NB4 (cell line): ENCODE measurements at places on chromosomes 7 and 10.

DNA sequence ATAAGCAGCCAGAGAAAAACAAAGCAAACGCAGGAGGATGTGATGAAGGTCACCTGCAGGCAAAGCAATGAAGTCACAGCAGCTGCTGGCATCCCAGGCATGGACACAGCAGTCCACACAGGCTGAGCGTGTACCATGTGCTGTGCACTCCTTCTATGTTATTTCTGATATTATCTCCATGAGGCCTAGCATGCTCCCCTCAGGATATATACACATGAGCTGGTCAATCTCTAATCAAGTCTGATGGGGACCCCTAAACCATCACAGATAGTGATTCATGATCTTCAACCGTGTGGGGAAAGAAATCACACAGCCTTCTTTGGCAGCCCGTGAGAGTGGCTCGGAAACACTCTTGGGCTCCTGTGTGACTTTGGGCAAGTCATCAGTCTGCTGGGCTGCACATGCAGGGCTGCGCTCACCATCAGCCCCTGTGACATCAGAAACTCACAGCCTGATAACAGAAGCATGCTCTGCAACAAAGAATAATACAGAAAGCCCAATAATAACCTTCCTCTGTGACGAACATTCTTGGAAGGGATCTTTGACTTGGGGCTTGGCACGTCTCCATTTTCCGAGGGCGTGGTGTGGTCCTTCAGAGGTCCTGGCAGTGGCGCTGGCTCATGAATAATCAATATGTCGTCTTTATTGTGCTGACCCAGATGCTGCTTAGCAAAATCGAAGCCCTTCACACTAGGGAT lies 83.0 kb upstream of the ATP6V0A4 start:
- DNase-seq, result no peak

- no peak for DNase-seq
These were observed 68.7 kb downstream of the CYCS start for GRCh38 chr7:25056368-25056767.

- DNase-seq, result no peak
These were observed 372.9 kb upstream of the NFE2L3 start for GRCh38 chr7:25779002-25779546.

GRCh38 chr7:84781838-84782237 lies 405.0 kb downstream of the SEMA3D start:
- no peak for DNase-seq

DNA sequence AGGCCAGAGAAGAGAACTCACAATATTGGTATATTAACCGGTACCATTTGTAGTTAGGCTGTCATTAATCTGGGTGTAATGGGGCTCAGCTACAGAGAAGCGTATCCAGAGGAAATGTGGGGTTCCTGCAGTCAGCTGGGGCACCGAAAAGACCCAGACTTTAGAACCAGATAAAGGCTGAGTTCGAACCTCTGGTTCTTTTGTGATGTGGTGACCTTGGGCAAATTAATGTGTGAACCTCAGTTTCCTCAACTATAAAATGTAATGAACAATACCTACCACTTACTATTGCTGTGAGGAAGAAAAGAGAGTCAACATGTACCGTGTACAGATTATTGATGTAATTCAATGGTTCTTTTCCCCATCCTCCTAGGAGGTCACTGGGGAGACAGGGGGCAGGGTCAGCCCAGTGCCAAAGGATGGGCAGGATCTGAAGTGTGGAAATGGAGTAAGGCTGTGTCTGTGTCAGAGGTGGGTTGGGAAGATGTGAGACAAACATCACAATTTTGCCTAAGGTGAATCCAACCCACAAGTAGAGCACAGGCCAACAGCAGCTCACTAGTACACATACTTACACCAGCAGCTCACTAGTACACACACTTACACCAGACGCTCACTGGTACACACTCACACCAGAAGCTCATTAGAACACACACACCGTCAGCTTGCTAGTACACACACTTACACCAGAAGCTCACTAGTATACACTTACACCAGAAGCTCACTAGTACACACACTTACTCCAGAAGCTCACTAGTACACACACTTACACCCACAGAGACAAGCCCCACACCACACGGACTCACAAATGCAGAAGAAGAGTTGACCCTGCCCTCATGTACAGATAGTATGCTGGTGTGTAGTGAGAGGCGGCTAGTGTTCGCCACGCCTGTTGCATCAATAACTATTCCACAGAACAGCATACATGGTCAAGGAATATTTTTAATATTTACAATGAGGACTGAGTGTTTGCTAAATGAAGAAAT lies 28.0 kb downstream of the PRSS2 start:
- no peak for DNase-seq

DNA sequence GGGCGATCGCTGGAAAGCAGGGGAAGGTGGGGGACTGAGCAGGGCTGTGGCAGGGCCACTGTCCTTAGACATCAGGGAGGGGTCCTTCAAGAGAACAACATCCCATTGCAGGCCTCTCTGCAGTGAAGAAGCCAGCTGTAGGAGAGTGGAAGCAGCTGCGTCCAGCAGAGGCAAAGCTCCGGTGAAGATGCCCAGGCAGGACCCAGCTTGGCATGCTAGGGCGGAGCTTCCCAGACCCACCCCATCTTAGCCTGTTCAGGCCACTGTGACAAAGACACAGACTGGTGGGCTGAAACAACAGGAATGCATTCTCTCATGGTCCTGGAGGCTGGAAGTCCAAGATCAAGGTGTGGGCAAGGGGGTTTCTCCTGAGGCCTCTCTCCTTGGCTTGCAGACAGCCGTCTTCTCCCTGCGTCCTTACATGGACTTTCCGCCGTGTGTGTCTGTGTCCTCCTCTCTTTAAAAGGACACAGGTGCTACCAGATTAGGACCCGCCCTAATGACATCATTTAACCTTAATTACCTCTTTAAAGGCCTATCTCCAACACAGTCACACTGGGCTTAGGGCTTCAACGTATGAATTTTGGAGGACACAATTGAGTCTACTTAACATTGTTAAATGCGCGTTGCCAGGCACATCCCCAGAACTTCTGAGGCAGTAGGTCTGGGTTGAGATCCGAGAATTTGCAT lies 178.1 kb upstream of the GRB10 start:
- DNase-seq, result no peak

DNA sequence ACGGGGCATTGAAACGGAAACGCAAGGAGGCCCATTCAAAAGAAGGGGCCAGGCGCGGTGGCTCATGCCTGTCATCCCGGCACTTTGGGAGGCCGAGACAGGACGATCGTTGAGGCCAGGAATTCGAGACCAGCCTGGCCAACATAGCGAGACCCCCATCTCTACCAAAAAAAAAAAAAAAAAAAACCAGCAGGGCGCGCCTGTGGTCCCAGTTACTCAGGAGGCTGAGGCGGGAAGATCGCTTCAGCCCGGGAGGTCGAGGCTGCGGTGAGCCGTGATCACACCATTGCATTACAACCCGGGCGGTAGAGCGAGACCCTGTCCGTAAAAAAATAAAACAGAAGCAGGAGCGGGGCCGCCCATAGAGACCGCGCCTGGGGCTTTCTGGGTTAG lies 396 bp downstream of the PSMG3 start:
- DNase-seq, result no peak

DNA sequence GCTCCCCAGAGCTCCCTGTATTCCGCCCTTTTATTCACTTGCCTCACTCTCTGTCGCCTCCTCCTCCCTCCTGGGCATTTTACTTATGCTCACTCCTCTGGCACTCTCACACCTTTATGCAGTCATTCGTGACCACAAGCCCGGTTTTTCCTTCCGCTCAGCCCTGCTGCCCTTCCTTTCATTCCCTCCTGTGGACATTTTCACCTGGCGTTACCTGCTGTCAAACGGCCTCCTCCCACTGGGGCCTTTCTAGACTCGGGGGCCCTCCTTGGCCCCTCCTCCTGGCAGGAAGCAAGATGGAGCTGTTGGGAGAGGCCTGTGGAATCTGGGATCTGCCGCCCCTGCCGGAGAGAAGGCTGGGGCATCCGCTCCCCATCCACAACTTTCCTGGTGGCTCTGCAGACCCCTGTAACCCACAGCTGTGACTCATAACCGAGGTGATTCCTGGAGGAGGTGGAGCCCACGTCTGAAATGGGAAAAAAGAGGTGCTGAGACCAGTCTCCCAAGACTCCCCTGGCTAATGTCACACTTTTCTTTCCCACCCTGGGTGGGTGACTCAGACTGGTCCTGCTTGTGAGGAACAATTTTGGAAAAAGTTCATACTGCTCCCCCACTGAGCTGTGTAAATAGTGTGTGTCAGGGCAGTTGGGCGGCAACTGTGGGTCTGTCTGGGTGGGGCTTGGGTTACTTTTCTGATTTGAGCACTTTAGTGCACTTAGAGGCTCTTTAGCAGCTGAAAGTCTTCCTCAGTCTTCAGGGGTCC lies 1.2 kb downstream of the VCL start:
- no peak for DNase-seq

DNA sequence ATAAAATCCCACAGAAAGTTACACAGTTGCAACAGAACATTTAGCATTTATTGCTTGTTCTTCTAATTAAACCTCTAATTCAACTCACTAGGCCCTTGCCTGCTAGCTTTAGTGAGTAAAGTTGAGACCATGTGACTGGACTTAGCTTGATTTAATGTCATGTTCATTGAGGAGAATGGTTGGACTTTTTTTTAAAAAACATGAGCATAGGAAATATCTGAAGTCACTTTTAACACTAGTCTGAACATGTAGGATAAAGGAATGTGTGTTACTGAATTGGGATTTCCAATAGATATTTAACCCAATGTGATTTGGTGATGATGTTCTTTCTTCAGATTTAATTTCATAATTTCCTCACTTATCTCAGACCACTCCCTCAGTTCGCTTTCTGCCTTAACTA lies 24.6 kb upstream of the GLCCI1 start:
- DNase-seq, result no peak

DNA sequence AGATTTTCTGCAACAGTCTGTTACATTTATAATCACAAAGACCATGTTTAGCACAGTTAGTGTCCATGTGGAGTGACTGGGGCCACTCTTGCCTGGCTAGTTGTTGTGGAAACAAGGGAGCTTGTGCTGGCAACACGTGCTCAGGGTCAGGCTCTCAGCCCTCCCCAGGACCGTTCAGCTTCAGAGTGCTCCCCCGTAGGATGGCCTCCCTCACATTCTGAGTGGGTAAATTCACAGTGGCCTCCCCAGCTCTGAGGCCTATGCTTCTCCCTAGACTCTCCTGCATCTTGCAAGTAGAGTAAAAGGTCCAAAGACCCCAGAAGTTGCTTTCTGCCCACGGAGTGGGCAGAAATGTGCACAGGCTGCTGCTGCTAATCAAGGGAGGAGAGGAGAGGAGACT lies 122.3 kb downstream of the ADCY1 start:
- DNase-seq, result no peak

DNA sequence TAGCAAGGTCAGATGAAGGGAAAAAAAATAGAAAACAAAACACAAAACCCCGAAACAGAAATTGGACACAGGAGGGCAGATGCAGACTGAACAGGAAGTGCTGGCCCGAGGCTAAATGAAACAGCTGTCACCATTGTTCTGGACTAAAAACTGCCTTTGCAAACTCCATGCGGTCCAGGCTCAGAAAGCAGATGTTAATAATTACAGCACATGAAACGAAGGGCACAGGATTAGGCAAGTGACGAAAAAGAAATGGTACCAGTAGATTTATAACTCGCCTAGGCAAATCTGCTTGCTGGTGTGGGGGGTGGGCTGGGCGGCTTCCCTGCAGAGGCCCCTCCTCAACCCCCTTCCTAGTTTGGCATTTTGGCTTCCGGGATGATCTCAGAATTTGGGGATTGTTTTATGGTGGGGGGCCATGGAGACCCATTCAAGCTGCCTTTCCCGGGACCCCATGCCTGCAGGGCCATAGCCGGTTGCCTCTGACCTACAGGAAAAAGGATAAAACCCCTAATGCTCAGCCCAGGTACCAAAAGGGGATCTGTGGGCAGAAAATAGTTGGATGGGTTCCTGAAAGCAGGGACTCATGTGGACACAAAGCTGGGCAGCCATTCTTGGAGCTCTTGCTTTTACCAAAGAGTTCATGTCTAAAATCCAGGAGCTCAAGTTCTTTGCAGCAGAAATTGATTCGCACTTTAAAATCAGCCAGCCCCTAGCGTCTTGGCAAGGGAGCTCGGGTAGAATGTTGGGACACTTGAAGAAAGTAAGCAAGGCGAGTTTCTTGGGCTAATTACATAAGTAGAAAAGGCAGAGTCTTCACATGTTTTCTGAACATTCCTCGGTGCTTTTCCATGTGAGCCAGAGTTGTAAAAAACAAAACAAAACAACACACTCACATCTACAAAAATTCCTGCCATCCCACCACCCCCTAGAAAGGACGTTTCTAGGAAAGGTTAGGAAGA lies 39.0 kb upstream of the EMX2 start:
- no peak for DNase-seq
